ENCODE measurements at places on chromosomes 3 and 15.

DNA sequence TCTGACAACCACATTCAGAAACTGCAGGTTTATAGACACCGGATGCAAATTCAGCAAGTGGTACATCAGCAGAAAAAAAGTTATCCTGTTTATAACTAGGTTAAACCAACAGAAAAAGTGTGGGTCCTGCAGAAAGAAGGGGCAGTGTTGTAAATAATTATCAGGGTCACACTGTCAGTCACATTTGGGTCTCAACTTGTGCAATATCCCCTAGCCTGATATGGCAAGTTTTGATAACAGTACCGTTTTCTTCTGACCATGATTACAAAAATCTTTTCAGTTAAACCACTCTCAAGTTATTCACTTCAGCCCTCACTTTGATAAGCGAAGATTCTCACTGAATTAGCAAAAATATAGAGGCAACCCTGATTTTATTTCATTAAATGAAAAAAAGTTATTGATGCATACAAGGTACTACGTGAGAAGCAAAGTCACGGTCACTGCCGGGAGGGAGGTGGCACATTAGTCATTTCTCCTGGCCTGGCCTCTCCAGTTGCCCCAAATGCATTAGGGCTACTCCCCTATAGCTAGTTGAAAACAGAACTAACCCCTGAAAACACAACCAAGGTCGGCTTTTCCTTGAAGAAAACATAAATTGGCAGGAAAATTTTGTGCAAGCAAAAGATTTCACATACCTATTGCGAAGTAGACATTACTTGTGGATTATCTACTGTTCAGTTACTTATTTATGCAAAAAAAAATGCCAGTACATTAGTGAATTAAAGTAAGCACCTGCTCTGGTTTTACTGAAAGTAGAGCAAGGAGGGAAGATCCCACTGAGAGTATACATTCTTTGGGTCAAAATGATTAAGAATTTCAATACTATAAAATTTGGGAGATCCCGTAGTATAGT lies 28.6 kb downstream of the IL5RA start:
- DNase-seq, result peak; percentile 40

GRCh38 chr15:39685999-39686613 lies 96.5 kb downstream of the FSIP1 start:
- DNase-seq, result peak; percentile 77

DNA sequence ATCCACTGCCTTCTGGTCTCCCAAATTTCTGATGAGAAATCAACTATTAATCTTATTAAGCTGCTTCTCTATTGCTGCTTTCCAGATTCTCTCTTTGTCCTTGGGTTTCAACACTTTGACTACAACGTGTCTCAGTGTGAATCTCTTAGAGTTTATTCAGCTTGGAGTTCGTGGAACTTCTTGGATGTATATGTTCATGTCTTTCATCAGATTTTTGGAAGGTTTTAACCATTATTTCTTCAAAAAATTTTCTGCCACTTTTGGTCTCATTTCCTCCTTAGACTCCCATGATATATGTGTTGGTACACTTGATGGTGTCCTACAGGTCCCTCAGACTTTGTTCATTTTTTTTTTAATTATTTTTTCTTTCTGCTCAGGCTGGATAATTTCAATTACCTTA lies 36.0 kb downstream of the TICRR start:
- DNase-seq, result no peak

- DNase-seq, result no peak
Observed at GRCh38 chr3:140344082-140344454, 333.8 kb upstream of the TRIM42 start.

- DNase-seq, result no peak
Observed at GRCh38 chr3:42780398-42780797, 7.3 kb upstream of the CCDC13 start.

DNA sequence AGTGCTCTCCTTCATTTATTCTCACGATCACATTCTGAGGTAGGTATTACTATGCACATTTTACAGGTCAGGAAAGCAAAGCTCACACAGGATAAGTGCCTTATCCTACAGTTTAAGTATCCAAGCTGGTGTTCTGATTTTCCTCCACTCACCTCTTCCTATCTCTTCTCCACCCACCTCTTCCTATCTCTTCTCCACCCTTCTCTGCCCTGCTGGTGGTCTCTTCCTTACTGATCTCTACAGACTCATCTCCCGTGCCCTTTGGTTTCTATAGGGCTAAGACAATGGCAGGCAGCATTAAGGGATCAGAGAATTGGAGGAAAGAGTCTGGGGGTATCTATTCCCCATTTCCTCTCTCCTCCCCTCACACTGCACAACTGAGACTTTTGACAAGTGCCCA lies 319.1 kb downstream of the FHIT start:
- DNase-seq, result no peak

DNA sequence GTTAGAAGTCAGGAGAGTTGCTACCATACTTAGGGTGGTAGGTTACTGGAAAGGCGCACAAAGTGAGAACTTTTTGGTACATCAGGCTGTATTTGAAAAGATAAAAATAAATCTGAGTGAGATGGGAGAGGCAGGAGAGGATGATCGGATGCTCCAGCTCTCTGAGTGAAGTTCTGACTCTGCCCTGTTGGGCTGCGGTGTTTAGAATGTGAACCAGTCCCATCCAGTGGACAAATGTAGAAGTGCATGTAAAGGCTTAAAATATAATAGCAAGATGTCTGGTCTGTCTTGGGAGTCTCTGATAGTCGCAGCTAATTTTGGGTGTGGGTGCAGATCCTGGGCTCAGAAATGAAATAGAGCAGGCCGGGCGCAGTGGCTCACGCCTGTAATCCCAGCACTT lies 30.4 kb downstream of the ACKR2 start:
- peak; percentile 90 for DNase-seq
